Left ventricle myocardium inferior (tissue), 1 donor: ENCODE measurements at places on chromosomes 12 and 14.

DNA sequence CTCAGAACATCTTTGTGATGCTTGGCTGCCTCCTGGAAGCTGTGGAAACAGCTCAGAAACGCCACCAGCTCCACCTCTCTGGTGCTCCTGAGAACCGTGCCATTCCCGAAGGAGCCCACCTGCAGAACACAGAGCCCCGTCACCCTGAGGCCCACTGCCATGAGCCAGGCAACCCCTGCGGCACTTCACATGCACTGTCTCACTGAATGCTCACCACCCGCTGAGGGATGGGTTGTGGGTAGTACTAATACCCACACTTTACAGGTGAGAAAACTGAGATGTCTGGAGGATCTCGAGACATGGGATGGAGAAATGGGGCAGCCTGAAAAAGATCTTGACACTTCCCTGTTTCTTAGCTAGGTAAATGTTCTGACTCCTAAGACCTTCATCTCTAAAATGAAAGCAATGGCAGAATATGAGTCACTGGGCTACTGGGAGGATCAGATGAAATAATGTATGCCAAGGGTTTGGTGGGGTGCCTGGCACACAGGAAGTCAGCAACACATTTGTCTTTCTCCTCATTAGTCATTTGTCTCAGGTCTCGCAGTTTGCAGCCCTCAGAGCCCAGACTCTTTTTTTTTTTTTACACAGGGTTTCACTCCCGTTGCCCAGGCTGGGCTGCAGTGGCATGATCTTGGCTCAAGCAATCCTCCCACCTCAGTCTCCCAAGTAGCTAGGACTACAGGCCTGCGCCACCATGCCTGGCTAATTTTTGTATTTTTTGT lies 5.3 kb downstream of the OASL start:
- no peak for DNase-seq

DNA sequence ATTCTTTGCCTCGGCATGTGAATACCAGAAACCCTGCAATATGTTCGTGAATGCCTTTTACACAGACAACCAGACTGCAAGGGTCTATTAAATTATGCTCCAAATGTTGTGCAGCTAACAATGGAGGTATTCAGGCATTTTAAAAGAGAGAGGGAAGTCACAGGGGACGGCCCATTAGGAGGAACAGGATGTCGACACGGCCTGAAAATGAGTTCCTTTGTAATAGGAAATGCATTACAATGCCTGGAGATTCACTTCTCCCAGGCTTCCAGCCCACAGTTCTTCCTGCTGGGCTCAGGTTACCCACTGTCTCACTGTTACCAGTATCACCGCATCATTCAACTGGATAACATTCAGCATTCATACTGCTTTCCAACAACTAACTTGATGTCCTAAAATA lies 2.5 kb downstream of the DUSP6 start:
- DNase-seq: no peak

DNA sequence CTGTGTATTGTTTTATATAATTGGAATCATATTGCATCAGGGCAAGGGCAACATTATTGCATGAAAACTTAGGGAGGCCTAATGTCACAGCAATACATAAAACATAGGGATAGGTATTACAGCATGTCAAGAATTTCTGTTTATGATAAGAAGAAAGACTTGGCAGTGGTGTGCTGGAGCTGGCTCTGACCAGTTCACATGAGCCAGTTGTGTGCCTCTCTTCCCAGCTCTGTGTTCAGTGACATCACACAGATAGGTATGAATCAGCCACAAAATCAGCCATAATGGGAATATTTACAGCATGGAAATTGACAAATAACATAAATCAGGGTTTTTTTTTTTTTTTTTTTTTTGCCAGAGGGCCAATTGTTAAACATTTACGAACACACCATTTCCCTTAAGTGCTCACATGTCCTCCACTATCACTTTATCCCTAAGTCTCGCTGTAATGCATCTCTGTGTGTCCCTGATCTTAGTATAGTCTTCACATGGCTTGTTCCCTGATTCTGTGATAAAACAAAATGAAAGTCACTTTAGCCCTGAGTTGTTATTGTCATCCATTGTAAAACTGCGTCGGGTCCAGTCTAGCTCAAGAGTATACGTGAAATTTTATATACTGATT lies 31.9 kb upstream of the ACSM4 start:
- DNase-seq: no peak

DNA sequence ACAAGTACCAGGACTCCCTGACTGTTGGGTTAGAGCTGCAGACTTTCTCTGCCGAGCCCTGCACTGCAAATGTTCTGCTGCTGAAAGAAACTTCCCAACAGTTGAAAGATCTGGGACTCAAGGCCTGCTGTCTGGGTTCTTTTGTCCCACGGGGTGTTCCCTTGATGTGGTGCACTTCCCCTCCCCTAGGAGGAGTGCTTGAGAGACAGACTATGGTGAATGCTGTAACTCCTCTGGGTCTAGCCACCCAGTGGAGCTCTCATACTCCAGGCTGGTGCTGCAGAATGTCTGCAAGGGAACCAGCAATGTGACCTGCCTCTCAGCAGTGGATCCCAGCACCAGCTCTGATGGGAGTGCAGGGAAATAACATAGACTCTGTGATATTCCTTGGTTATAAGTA lies 129.2 kb upstream of the SLCO1B1 start:
- no peak for DNase-seq

GRCh38 chr12:99281277-99281676 lies 366.3 kb upstream of the GARIN6 start:
- no peak for DNase-seq

DNA sequence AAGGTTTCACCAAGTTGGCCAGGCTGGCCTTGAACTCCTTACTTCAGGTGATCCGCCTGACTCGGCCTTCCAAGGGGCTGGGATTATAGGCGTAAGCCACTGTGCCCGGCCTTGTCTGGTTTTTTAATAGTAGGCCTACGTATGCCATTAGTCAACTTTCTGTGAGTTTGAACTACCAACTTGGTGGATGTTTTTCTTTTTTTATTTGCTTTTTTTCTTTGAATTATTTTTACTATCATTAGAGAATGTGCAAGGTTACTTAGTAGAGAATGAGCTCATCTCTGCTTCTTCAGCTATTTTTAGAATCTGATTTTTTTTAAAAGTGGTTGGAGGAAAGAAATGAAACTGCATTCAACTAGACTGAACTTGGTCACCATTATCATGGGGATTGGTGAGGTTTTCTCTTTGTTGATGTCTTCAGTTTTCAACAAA lies 51.4 kb downstream of the HMGA2 start:
- no peak for DNase-seq

GRCh38 chr12:125860672-125861288 lies 795.5 kb downstream of the AACS start:
- DNase-seq: no peak

- no peak for DNase-seq
Observed at GRCh38 chr12:115984616-115985015, 292.9 kb downstream of the MED13L start.

- no peak for DNase-seq
Observed at GRCh38 chr12:62703011-62703380, 232.0 kb downstream of the PPM1H start.

GRCh38 chr12:27595231-27595642 lies 71.2 kb downstream of the PPFIBP1 start:
- no peak for DNase-seq

- no peak for DNase-seq
Observed at GRCh38 chr12:40655451-40655850, 36.8 kb upstream of the CNTN1 start.

DNA sequence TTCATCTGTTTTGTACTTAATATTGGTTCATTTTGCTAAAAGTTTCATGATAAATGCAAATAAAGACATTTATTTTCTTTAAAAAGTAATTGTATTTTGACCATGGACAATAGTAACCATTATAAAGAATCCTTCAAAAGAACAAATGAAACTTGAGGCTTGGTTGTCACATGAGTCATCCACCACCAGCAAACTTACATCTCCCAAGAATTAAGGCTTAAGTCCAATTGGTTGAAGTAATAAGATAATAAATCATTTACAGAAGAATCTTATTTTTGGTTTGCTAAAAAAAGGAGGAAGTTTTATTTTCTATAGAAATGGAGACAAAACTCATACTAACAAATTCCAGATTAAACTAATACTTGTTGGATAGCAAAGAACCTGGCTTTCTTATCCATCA lies 84.8 kb upstream of the KITLG start:
- no peak for DNase-seq
